ENCODE measurements at places on chromosomes 2 and 18. TPM values are rescaled to one million over a fixed set of nuclear protein-coding genes. Genes with fewer than 3 reads are reported as not detected.
A peak's percentile ranks its signal among the peaks of the same experiment; 100 is the strongest.

GRCh38 chr2:224816816-224817215 is 100.7 kb upstream of the CCDC195 start:
- peak; percentile 67 for DNase-seq

GRCh38 chr2:202148515-202149154 is 75.6 kb downstream of the KIAA2012 start:
- no peak for DNase-seq

GRCh38 chr18:45976566-45976965 is 9.4 kb upstream of the EPG5 start:
- DNase-seq: no peak

The PCARE gene
- not detected for total RNA-seq

The CLHC1 gene
- total RNA-seq: 6.9 TPM

The CCT4 gene
- total RNA-seq: 160 TPM

All from dermis blood vessel endothelial cell (primary cell).